ENCODE measurements at places on chromosomes 1 and 21. TPM values are rescaled to one million over a fixed set of nuclear protein-coding genes. Genes with fewer than 3 reads are reported as not detected.

- DNase-seq: no peak
These were observed 508.6 kb downstream of the PTPRU start for GRCh38 chr1:29744684-29745490.

The GNAT2 gene
- total RNA-seq: not detected

- DNase-seq: no peak
These were observed 80.8 kb downstream of the SLC45A1 start for GRCh38 chr1:8398677-8399076.

- no peak for DNase-seq
These were observed 13.6 kb upstream of the C1orf185 start for GRCh38 chr1:51088474-51088873.

- DNase-seq: no peak
These were observed 647.9 kb downstream of the PLA2G4A start for GRCh38 chr1:187476671-187477070.

The TMEM61 gene
- not detected for total RNA-seq

DNA sequence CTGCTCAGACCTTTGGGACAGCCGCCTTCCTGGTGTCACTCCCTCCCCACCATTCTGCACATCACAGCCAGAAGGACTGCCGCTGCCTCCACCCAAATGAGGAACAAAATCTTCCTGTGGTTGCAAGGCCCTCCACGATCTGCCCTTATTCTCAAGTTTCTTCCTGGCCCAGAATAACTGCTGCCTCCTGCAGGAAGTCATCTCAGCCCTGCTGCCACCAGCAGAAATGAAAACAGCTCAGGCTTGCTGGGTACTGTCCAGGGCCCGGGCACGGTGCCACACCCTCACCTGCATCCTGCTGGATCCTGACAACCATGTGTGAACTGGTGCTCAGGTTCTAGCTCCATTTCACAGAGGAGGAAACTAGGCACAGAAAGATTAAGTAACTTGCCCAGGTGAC is 2.8 kb downstream of the CLDN19 start:
- no peak for DNase-seq

- DNase-seq: no peak
These were observed 1.3 kb upstream of the MPC2 start for GRCh38 chr1:167938080-167938636.

DNA sequence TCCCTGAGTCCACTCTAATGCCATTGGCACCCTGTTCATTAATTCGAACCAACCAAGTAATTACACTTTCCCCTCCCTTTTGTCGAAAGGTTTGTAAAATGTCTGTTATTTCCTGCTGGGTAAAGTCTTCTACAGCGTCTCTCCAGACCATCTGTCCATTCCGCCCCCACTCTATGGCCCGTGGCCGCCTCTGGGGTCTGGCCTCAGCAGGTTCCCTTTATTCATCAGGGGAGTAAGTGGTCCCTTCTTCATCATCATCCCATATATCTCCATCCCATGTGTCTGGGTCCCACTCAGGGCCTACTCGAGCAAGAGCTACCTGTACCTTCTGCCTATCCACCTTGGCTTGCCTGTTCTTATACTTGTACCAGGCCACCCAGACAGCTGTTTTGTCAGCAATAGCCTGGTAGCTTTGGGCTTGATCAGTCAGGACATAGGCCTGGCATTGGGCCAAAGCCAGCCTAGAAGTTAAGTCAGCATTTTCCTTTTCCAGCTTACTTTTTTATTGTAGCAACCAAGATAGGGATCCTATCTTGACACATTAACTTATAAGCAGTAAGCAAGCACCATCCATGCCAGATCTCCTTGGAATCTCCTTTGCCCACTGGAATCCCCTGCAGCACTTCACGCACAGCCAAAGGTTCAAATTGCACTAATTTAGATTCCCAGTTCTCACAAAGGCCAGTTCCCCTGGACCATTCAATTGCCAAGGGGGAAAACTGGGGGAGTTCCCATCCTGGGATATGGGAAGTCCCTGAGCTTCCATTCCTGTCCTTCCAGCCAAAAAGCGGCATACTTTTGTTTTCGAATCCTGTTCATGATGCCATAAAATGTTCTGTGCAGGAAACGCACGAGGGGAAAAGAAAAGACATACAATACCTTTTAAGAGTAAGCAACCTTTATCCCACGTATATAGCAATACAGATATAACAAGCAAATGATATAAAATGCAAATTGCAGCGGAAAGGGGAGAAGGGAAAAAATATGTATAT is 6.6 kb upstream of the STUM start:
- no peak for DNase-seq

The FAM167B gene
- total RNA-seq: 1.5 TPM

The OR6K6 gene
- total RNA-seq: not detected

The FMO2 gene
- not detected for total RNA-seq

The FLVCR1 gene
- total RNA-seq: 31.4 TPM

GRCh38 chr1:112872551-112872962 is 83.4 kb downstream of the SLC16A1 start:
- DNase-seq: no peak
